Kasumi-1 (cell line): ENCODE measurements at places on chromosomes 2 and 18.

- no peak for DNase-seq
These were observed 195.8 kb downstream of the ZRANB3 start for GRCh38 chr2:135335256-135335655.

GRCh38 chr2:165281387-165281786 is 42.2 kb downstream of the SCN2A start:
- no peak for DNase-seq

DNA sequence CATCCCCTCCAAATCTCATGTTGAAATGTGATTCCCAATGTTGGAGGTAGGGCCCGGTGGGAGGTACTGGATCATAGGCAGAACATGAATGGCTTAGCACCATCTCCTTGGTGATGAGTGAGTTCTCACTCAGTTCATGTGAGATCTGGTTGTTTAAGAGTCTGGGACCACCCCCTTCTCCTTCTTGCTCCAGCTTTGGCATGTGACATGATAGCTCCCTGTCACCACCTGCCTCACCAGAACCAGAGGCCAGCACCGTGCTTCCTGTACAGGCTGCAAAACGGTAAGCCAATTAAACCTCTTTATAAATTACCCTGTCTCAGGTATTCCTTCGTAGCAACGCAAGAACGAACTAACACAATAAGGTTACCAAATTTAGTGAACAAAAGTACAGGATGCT is 95.4 kb downstream of the ZBTB7C start:
- DNase-seq = no peak

DNA sequence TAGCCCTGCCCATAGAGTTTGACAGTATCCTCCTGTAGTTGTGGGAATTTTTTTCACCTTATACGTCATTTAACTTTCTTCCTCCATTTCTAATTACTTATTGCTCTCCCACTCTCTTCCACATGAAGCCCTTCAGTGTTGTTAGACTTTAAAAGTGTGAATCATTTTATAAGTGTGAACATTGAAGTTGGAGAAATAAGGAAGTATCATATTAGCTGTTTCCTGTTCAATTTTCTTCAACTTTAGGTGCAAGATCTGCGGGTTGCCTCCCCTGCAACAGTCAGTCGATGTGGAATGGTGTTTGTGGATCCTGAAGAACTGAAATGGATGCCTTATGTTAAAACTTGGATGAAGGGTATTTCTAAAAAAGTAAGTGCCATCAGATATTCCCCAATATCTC is 138.1 kb downstream of the DNAH6 start:
- peak; percentile 47 for DNase-seq

- DNase-seq = no peak
These were observed 200.5 kb upstream of the RND3 start for GRCh38 chr2:150688016-150688415.

GRCh38 chr18:49460976-49461601 is 644 bp upstream of the DYM start:
- no peak for DNase-seq

DNA sequence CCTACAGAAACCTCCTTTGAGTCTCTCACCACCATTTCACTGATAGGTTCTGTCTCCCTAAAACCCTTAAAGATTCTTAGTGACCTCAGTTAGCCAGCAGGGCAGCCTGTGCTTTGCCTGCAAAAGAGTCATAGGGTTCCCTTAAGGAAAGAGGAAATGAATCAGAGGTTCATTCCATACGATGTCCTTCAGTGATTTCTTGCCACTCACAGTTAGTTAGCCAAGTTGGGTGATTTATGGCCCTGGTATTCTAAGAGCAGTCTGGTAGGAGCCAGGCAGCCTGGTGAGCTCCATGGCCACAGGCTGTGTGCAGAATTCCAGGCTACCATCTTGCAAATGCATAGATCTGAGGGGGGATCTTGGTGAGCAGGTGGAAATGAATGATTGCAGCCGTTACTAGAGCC is 18.7 kb upstream of the CCBE1 start:
- DNase-seq = no peak

GRCh38 chr2:36780231-36780839 is 83.8 kb downstream of the VIT start:
- DNase-seq = peak; percentile 67

GRCh38 chr2:100588071-100588786 is 25.4 kb downstream of the PDCL3 start:
- DNase-seq = no peak

DNA sequence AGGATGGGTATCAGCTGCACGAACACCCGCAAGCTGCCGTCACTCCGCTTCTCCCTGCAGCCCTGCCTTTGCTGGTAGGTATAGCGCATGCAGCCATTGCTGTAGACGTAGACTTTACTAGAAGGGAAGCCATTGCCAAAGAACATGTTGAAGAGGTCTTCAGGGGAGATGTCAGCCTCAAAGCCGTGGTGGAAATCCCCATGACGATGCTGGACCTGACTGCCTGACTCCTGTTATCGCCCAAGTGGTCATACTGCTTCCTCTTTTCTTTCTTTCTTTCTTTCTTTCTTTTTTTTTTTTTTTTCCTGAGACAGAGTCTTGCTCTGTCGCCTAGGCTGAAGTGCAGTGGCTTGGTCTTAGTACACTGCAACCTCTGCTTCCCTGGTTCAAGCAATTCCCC is 68.7 kb upstream of the SPRED2 start:
- DNase-seq = no peak

GRCh38 chr2:14256890-14257289 is 375.6 kb upstream of the LRATD1 start:
- DNase-seq = no peak

- no peak for DNase-seq
These were observed 116.1 kb upstream of the SH3BP4 start for GRCh38 chr2:234835738-234836137.

DNA sequence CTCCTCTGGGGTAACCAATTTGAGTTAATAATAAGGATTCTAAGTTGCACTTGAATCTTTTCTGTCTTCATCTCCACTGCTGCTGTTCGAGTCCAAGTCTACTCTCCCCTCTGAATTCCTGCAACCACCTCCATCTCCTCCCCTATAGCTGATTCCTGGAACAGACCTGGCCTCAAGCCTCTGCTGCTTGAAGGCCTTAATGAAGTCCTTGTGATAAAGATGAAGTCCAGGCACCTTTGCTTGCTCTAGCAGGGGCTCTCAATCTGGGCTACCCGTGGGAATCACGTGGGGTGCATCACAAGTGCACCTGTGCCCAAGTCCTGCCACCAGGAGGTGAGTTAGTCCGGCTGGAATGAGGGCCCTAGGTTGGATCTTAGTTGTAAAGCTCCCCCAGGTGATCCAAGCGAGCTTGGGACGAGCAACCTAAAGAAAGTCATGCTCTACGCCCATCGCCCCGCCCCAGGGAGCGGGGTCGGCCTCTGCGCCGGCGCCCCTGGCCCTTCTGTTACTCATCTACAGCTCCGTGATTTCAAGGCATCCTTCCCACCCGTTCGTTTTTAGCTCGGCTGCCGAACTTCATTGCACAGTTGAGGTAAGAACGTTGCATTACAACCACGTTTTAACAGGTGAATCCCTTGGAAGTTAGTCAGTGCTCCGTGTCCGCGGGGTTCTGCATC is 905 bp upstream of the IAH1 start:
- DNase-seq = no peak
